ENCODE measurements at places on chromosomes 6 and 20.

DNA sequence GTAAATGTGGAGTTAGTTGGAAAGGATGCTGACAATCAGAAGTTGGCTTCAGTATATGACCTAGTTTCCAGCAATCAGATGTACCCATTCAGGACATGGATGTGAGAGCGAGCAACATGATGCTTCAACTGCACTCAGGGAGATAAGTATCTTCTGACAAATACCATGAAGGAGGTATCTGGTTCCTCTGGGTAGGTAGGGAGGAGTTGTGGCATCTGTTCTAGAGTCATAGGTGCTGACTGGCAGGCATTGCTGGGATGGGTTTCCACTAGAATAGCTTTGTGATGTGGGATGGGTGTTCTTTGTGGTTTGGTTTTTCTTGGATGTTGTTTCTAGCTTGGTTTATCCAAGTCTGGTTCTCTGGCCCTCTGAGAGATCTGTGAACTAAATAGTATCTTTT lies 3.9 kb upstream of the REV3L start:
- DNase-seq: no peak

- DNase-seq: no peak
These were observed 136.4 kb downstream of the LINC00237 start for GRCh38 chr20:20969701-20970280.

DNA sequence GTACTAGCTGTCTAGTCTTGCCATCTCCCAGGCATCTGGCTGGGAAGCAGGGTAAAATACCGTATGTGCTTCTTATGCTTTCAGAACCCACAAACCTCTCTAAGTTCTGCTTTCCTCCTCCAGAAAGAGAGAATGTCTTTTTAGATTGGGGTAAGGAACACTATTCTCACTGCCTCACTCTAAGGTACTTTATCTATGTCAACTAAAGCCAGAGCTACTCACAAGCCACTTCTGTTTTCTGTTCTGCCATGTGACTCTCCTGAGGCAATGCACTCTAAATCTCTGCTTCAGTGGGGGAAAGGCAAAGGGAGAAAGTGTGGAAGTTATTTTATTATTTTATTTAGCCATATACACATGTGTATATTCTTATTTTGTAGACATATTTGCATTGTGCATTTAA lies 15.6 kb downstream of the MEP1A start:
- no peak for DNase-seq

- DNase-seq: no peak
These were observed 496.0 kb upstream of the MARCKS start for GRCh38 chr6:113361014-113361645.

GRCh38 chr6:100176951-100177710 lies 183.1 kb upstream of the MCHR2 start:
- DNase-seq: no peak

DNA sequence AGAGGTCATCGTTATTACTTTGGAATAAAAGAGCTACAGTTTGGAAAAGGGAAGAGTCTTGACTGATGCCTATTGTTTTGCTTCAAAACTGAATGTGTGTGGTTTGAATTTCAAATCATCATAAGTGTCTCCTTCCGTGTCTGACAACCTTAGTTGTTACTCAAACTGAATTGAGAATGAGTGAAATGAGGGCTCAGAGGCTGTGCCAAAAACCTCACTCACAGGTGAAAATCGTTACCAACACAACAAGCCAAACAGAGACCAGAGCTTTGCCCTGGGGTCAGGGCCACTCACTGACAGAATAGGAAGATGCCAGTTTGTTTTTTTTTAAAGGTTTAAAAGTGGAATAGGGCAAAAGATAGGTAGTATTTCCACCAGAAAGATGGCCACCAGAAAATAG lies 15.2 kb upstream of the SIRT5 start:
- no peak for DNase-seq

GRCh38 chr20:49568278-49569151 lies 578 bp upstream of the PTGIS start:
- no peak for DNase-seq

GRCh38 chr6:104995989-104996617 lies 39.2 kb downstream of the LIN28B start:
- no peak for DNase-seq

GRCh38 chr20:7269452-7269851 lies 502.0 kb downstream of the BMP2 start:
- DNase-seq: no peak

DNA sequence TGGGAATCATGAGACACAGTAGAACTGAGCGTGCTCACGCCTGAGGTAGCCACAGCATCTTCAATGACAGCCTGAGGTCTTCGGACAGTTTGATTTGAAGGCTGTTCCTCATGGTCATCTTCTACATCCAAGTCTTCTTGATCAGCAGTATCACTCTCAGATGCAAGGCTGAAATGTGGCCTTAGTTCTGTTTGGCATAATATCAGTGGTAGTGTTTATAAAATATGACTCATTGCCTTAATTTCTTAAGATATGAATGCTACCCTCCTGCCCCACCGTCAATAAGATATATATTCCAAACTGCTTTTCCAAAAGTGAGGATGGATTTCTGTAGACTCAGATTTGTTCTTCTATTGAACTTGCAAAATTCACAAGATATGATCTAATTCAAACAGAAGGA lies 17.5 kb upstream of the MAP7 start:
- no peak for DNase-seq

DNA sequence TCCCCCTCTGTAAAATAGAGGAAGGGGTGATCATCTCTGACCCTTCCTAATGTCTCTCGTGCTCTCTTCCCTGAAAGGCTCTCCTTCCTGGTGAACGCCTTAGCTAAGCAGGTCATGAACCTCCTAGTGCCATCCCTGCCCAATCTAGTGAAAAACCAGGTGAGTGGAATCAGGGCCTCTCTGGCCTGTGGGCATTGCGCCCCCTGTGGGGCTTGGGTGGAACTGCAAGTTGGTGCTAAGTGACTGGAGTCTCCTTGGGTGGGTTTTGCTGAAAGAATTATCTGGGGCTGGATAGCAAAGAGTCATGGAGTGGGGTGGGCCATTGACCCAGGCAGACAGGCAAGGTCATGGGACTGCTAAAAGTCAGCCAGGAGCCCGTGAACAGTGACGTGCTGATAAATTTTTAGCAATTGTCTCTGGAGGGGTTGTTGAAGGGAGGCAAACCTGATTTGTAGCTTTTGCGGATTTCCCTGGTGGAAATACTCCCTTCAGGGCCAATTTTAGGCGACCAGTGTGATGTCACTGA lies 8.9 kb downstream of the BPIFB1 start:
- no peak for DNase-seq

DNA sequence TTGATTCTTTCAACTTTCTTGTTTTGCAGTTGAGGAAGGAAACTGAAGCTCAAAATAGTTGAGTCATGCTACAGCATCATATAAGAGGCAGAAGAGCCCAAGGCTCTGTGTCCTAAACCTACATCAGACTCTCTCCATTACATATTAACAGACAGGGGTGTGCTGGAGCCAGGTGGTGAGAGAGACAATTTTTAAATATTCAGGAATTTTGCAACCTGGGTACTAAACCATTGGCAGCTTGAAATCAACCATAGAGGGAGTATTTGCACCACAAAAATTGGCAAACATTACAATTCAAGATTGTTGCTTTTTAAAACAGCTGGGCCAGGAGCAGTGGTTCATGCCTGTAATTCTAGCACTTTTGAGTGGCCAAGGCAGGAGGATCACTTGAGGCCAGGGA lies 65.8 kb upstream of the SOX4 start:
- DNase-seq: no peak

DNA sequence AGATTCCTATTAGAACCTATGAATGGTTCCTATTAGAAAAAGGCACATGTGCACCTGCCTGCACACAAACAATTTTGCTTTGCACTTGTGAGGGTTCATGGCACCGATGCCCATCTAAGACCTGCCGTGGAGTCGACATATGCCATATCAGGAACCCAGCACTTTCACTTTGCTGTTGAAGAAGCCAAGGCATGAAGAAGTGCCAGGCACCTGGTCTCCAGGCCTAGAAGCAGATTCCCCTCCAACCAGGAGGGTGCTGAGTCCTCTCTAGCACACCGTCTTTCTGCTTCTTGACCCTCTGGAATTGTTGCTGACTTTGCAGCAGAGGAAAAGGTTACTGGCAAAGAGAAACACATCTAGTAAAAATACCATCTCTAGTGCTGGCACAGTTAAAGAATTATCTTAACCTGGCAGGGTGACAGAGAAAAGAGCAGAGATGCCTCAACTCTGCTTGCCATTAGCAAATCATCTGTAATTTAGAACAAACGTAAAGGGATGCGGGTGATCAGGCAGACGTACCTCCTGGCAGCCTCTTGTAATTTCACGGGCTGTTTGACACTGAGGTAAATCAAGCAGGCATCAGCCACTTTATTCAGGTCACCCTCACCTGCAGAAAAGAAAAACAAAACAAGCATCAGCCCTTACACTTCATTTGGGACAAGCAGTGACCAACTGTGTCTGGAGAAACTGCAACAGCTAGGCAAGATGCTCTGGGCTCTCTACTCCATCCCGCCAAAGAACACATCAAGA lies 37.2 kb downstream of the TTI1 start:
- DNase-seq: peak; percentile 12
